Esophagus squamous epithelium (tissue), 5 donors: ENCODE measurements at places on chromosomes 1 and 21.

- no peak for DNase-seq
These were observed 210.4 kb upstream of the BRINP3 start for GRCh38 chr1:190688096-190688495.

- DNase-seq = no peak
These were observed 5.1 kb downstream of the ZNF362 start for GRCh38 chr1:33261344-33261743.

- DNase-seq = no peak
These were observed 178.0 kb downstream of the SDCCAG8 start for GRCh38 chr1:243433737-243434370.

GRCh38 chr1:32336963-32337675, 1.1 kb upstream of the MARCKSL1 start:
- DNase-seq = no peak

- DNase-seq = no peak
These were observed 215.8 kb downstream of the TRABD2B start for GRCh38 chr1:47781171-47781959.

GRCh38 chr1:172566196-172566997, 33.4 kb downstream of the SUCO start:
- DNase-seq = no peak

GRCh38 chr1:80305466-80305865, 1298.9 kb upstream of the ADGRL4 start:
- DNase-seq = no peak

DNA sequence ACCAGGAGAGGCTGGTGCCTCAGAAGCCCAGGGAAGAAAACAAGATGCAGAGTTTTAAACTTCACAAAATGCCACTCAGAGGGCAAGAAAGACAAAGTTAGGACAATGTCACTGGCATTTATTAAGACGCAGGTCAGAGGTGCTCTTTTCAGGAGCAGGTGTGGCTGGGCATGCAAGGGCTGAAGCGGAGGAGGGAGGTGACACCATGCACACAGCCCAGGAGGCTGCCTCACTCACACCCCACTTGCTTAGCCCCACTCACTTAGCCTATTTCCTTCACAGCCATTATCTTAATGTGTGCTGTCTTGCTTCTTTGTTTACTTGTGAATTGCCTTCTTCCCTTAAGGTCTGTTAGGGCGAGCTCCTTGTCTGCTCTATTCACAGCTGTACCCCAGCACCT, 17.2 kb downstream of the HIVEP3 start:
- DNase-seq = no peak

DNA sequence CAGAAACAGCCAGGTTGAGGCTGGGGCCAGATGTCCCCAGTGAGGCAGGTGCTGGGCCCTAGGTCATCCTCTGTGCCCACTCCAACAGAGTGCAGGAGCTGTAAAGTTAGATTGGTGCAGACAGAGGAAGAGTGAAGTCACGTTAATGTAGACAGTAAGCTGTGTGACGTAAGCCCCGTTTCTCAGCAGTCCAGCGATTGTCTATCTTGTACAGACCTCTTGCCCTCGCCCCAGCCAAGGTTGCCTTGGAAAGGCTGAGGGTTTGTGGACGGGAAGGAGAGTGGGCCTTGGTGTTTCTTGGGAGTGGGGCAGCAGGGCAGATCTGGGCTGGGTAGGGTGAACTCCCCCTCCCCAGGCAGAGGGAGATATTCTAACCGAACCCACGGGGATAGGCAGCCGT, 13.5 kb downstream of the FAAH start:
- no peak for DNase-seq

DNA sequence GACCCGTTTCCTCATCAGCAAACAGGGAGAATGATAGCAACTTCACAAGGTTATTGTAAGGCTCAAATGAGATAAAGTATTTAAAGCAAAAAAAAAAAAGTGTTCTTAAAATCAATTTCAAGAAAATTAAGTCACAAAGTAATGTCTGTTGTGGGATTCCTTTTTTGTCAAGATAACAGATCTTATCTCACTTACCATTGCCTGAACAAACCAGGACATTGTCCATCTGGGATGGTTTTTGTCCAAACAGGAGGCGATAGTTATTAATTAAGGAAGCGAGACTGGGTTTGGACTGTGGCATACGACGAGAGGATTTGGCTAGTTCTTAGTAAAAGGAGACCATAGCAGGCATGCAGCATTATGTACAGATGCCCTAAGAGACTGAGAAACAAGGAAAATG, 458.4 kb downstream of the SMYD3 start:
- no peak for DNase-seq

DNA sequence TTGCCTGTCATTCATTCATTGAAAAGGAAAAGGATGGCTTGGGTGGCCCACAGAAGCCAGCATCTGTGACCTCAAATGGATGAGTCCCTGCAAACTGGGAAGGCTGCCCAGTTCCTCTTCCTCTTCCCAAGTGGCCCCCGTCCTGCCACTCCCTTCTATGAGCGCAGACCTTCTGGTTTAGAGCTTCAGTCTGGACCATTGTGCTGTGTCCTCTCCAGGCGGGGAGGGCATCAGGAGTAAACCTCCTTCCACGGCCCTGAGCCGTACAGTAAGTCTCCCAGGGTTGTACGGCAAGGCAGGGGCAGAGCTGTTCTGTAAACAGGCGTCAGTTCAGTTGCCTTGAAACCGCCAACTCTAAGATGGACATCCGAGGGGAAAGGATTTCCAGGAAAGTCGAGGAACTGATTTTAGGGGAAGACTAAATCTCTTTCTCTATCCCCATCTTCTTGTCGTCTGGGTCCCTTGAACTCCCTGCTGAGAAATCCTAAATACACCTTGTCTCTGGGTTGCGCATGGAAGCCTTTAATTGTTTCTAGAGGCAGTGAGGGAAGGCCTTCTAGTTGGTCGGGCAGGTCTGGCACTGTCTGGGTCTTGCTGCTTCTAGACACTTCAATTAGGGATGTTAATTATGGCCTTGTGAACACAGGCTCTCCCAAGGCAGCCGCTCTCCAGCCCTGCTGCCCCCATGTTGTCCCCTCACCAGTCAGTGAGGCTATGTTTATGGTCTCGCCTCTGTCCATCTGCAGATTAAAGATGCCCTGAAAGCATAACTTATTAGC, 22.1 kb downstream of the SOX13 start:
- no peak for DNase-seq

DNA sequence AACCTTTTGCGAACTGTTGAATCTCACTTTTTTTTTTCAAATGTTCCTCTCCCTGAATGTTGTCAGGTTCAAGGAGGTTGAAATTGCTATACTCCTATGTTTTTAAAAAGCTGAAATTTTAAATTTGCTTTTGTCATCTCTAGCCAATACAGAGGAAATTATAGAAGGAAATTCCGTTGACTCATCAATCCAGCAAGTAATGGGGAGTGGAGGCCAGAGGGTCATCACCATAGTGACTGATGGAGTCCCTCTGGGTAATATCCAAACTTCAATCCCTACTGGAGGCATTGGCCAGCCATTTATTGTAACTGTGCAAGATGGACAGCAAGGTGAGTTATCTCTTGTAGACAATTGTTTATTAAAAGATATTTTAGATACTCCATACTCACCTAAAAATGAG, 36.3 kb downstream of the GABPB2 start:
- DNase-seq = no peak

DNA sequence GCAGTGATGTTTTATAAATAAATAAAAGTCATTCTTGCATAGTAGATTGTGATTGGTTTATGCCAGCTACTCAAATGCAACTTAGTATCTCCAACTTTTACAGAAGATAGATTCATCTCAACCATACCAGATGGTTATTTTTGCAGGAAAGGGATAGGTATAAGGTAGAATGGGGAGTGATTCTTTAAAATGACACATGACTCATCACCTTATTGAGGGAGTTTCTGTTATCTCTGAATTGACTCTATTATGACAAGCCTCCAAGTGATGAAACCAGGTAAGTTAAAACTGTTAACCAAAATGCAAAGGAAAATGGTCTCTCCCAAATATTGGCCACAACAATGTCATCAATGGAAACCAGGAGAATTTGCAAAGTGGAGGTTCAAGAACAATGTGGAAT, 54.5 kb downstream of the PTPRC start:
- DNase-seq = no peak

GRCh38 chr1:69932760-69933159, 272.6 kb downstream of the LRRC40 start:
- no peak for DNase-seq

DNA sequence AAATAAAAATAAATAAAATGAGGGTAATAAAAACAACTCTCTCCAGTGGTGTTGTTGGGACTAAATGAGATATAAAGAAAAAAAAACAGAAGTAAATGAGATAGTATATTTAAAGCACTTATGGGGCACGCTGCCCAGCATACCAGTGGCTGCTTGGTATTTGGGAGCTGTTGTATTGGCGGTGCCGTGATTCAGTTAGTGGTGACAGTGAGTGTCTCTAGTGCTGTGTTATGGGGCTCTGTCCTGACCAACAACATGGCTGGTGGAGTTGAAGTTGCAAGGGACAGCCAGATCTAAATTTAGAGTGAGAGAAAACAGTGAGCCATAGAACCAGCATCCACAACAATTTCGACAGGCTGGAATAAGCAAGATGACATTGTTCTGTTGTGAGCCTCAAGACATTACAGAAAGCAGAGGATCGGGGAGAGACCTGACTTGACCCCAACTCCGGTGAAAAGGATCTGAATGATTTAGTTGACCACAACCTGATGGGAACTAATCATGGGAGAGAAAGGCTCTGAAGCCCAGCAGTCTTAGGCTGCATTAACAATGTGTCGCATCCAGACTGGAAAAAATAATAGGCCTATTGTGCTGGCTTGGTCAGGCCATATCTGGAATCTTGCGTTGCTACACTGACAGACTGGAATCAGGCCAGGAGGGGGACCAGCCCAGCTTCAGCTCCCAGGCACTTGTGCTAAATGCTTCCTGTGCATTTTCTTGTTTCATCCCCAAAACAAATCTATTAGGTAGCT, 2.4 kb upstream of the MFSD2A start:
- no peak for DNase-seq

DNA sequence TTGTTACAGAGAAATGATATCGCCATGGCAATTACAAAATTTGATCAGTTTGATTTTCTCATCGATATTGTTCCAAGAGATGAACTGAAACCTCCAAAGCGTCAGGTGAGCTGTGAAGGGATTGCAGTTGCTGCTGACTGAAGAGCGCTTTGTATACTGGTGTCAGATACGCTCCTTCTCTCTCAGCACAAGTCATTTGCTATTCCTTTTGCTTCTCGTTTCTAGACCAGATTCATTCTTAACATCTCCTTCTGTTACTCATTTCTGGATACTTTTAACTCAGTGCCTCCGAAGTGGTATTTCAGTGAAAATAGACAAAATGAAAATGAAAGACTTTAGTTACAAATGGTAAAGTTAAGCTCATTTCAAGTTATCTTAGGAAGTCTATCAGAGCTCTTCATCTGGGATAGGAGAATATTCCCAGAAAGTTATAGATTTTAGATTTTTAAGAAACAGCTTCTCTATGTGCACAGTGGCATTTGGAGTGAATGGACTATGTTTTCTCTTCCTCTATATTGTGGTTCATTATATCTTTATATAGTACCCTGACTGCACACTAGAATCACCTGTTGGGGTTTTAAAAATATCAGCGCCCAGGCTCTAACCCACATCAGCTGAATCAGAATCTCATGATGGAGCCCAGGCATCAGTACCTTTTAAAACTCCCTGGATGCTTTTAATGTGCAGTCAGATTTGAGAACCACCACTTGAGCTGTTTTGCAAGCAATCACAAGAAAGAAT, 30.3 kb upstream of the KCNQ4 start:
- no peak for DNase-seq

DNA sequence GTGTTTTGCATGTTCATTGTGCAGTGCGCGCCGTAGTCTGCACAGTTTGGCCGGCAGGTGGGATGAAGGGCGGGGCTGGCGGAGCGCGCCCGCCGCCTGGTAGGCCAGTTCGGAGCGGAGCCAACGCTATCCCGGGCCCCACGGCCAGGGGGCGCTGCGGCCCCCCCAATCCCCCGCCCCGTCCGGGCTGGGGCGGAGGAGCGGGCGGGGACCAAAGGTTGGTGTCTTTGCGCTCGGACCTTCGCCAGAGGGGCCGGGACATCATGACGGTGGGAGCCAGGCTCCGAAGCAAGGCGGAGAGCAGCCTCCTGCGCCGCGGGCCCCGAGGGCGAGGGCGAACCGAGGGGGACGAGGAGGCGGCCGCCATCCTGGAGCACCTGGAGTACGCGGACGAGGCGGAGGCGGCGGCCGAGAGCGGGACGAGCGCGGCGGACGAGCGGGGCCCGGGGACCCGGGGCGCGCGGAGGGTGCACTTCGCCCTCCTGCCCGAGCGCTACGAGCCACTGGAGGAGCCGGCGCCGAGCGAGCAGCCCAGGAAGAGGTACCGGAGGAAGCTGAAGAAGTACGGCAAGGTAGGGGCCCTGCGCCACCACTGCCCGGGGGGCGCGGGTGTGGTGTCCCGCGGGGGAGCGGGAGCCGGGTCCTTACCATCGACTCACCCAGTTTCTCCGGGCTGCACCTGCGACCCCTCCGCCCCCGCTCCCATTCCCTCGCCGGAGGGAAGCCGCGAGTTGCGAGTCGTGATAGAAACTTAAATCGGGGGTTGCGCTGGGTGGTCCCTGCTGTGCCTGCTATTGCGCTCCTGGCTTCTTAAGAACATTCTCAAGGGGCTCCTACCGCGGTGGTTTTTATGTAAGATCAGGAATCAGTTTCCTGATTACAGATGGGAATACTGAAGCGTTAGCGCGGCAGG, at the start of gene C1orf115:
Gene C1orf115 (plus strand): TSS at position 224 of the 913 bp plus-strand sequence. CDS start 40 bp downstream, at position 264.
- no peak for DNase-seq

DNA sequence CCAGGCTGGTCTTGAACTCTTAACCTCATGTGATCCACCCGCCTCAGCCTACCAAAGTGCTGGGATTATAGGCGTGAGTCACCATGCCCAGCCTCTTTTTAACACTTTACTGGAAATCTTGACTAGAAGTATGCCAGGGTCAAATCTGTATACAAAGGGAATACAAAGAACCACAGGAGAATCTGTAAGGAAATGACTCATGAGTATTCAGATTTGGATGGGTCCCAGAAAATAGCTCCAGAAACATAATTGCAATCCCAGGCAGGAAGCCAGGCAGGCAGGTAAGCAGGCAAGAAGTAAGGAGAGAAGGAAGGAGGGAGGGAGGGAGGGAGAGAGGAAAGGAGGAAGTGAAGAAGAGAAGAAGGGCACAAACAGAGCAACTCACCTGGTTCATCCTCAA, 22.8 kb upstream of the TIAM1 start:
- DNase-seq = no peak

- DNase-seq = no peak
These were observed 84.8 kb downstream of the HUNK start for GRCh38 chr21:31957631-31958030.

GRCh38 chr1:166166698-166167571, at the start of gene FAM78B:
Gene FAM78B (minus strand): TSS chr1:166167001. CDS start chr1:166166248, 753 bp downstream.
- peak; percentile 11 for DNase-seq

DNA sequence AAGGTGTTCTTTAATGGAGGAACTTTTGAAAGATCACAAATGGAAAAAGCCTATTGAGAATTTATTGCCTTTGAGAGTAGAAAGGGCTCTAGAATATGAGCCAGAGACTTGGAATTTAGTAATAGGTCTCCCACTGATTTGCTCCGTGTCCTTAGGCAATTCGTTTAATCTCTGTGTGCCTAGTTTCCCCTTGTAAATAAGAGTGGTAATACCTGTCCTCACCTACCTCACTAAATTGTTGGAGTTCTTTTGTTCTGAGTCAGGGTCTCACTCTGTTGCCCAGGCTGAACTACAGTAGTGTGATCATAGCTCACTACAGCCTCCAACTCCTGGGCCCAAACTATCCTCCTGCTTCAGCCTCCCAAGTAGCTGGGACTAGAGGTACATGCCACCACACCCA, 15.0 kb upstream of the TEKT2 start:
- no peak for DNase-seq

GRCh38 chr1:99315305-99315704, 51.0 kb downstream of the PLPPR4 start:
- no peak for DNase-seq

- DNase-seq = no peak
These were observed 173.0 kb downstream of the GABPA start for GRCh38 chr21:25907573-25908275.

GRCh38 chr1:84803604-84804003, 89.4 kb downstream of the LPAR3 start:
- DNase-seq = no peak
